ENCODE measurements at places on chromosomes 6 and 20.
A peak's percentile ranks its signal among the peaks of the same experiment; 100 is the strongest.

GRCh38 chr20:8571611-8572010 is 439.5 kb downstream of the PLCB1 start:
- no peak for DNase-seq

GRCh38 chr6:112337209-112337638 is 9.9 kb upstream of the RFPL4B start:
- peak; percentile 87 for DNase-seq

- DNase-seq: peak; percentile 41
Measured at GRCh38 chr6:151240791-151241642, 1.2 kb downstream of the AKAP12 start.

DNA sequence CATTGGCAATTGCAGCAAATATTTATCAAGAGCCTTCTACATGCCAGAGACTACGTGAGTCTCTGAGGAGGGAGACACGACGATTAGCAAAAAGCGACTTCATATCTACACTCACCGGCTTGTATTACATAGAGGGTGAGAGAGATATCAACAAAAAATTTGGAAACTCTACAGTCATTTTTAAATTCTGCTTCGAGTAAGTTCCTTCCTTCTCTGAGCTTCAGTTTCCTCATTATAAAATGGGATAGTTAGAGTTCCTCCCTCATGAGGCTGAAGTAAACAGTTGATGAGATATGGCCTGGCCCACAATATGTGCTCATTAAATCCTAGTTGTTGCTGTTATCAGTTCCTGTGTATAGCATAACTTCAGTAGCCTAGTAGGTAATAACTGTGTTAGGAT is 64.1 kb upstream of the SIRPA start:
- no peak for DNase-seq

DNA sequence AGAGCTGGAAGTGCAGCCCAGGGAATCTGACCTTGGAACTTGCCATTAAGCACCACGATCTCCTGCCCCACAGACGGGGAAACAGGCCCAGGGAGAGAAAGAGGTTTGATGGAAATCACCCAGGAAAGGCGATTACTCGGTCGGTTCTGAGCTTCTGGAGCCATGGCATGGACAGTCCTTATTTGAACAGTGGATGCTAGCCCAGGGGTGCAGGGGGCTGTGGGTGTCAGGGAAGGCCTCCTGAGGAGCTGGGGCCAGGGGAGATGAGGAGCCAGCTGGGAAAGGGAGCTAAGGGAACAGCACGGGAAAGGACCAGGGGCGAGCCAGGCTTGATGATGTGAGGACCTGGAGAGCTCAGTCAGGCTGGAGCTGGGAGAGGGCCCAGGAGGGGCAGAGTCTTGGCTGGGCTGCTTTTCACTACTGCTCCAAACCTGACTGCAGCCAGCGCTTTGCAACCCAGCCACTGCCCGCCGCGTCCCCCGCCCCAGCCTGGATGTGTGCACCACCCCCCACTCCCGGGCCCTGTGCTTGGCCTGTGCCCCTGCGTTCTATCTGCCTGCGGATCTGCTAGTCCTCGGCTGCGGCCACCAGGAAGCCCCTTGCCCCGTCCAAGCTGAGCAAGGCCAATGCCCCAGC is 17.8 kb downstream of the SUN5 start:
- no peak for DNase-seq

- no peak for DNase-seq
Measured at GRCh38 chr6:39821742-39822532, 29.8 kb downstream of the DAAM2 start.

- DNase-seq: no peak
Measured at GRCh38 chr6:47832386-47833100, 50.7 kb downstream of the OPN5 start.

DNA sequence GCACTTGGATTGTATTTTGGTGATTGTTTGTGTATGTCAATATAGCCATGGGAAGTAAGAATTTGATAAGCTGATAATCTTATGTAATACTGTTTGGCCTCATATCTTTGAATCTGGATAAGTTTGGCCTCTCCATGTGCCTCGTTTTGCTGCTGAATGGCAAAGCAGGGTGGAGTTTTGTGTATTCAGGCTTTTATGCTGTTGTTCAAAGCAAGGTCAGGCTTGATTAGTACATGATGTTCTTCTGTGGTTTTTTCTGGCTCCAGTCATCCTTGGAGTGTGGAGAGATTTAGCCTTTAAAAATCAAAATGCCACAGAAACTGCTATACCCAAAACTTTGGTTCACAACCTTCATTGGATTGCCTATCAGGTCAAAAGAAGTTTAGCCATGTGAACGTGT is 728.9 kb upstream of the GJE1 start:
- DNase-seq: no peak

Measured in kidney capillary endothelial cell (primary cell).